ENCODE measurements at places on chromosomes 13 and 19.

DNA sequence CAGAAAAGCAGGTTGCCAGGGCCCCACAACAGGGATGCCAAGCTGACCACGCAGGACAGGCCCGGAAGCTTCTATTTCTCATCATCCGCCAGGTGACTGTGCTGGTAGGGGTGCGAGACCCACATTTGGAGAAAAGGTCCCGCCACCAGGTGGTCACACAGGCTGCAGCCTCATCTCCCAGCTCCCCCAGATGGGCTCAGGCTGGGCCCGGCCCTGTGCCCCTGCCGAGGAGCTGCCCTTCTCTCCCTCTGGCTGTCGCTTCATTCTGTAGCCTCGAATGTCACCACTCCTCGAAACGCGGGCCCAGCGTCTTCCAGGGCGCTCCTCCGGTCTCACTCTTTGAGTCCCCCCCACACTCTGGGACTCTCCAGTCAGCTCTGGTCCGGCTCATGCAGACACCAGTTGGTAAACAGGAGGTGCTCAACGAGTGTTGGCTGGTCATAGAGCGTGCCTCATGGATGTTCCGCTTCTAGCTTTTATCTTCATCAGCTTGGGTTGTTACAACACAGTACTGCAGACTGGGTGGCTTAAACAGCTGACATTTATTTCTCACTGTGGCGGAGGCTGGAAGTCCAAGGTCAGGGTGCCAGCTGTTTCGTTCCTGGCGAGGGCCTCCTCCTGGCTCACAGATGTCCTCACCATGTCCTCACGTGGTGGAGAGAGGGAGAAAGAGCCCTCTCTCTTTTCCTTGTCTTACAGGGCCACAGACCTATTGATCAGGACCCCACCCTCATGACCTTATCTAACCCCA lies 87.1 kb downstream of the TEX29 start:
- no peak for DNase-seq

DNA sequence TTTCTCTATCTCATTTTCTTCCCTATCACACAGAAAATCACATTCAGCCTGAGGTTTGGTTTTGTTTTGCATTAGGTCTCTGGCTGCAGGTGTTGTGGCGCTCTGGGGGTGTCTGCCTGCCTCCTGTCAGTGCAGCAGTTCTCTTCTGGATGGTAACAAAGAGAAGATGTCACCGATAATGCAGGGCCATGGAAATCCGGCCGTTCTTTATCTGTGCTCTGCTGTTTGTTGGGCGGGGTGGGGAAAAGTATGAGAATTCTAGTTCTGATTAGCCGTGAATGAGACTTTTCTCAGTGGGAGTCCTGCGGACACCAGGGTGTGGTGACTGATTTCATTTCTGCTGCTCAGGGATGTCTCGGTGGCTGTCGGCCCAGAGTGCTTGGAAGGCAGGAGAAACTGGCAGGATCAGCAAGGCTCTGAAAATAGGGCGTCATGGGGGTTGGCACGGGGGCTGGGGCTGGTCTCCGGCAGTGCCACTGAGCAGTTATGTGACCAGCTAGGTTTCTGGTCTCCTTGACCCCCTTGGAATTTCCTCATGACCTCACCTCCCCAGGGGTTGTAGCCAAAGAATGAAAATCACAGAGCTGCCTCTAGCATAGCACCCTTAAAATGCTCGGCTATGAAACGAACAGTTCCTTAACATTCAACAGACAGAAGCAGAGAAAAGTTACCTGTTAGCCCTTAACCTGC lies 5.0 kb downstream of the RNF113B start:
- DNase-seq: no peak

- no peak for DNase-seq
These were observed 217.0 kb downstream of the SPRY2 start for GRCh38 chr13:80123945-80124344.

GRCh38 chr19:11570039-11570462 lies 7.4 kb downstream of the ACP5 start:
- no peak for DNase-seq

DNA sequence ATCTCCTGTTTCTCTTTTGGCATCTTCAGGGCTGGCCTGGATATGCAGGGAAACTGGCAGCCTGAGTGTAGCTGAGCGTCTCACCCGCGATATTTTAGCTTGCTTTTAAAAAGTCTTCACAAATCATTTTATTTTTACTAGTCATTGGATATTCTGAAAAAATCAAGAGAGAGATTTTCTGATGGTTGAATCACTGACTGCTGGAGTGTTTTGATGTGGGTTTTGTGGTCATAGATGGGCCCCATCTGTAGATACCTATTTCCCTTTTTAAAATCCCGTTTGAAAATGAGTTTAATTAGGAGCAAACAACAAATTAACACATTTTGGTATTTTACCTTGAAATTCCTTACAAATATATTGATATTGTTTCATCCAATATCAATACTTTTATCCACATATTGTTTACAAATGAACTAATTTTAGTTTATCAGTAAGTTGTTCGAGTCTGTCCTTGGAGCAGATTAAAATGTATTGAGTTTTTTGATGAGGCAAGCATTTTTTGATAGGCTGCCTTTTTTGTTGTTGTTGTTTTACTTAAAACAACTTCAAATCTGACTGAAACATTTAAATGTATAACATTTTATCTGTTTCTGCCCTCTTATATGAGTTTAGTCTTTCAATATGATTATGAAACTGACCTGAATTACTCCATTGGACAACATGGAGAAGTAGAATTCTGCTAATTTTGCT lies 21.5 kb upstream of the OXGR1 start:
- DNase-seq: no peak

DNA sequence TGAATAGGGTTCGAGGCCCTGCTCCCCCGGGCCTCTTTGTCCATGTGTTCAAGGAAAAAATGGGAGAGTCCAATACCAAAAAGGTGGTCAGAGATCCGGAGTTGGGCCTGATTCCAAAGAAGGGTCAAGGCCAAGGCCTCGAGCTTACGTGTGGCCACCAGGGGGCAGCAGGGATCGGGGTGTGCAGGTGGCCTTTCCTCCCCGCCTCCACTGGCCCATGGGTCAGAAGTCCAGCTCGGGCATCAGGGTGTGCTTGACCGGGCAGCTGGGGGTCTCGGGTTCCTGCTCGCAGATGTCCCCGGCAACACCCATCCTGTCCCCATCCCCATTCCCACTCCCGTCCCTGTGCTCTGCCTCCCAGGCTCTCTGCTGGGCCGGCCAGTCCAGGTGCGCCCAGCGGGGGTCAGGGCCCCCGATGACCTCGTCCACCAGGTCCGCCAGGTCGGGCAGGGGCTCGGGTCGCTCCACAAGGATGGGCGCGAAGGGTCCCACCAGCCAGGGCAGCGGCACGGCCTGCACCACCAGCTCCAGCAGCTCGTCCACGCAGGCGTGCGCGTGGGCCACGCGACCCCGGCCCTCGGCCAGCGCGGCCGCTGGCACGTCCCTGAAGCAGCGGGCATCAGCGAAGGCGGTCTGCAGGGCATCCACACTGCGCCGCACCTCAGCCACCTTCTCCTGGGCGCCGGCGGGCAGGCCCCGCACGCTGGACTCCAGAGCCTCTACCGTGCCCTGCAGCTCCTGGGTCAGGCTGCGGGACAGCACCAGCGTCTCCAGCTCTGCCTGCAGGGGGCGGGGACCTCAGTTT lies 5.2 kb upstream of the PLIN4 start:
- DNase-seq: peak; percentile 10

GRCh38 chr19:45137179-45137761 lies 23.5 kb downstream of the NKPD1 start:
- no peak for DNase-seq

- DNase-seq: no peak
These were observed 21.0 kb downstream of the FBXL12 start for GRCh38 chr19:9797871-9798270.

GRCh38 chr19:6797646-6798045 lies 25.1 kb downstream of the VAV1 start:
- DNase-seq: no peak

GRCh38 chr13:43544011-43544410 lies 242.8 kb downstream of the ENOX1 start:
- DNase-seq: no peak

DNA sequence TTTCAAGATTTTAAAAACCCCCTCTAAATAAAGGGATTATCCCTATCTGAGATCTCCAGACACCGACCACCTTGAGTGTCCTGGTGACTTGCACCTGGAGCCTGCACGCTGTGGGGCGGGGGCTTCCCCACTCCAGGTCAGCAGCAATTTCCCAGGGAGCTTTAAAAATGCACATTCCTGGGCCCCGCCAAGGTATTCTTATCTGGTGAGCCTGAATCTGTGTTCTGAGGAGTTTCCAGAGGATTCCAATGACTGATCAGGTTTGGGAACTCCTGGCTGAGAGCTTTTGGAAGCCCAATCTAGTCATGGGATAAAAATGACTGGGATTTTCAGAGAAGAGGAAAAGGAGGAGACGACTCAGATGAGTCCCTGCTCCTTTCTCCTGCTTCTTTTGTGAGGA lies 66.1 kb downstream of the FGF9 start:
- DNase-seq: no peak

DNA sequence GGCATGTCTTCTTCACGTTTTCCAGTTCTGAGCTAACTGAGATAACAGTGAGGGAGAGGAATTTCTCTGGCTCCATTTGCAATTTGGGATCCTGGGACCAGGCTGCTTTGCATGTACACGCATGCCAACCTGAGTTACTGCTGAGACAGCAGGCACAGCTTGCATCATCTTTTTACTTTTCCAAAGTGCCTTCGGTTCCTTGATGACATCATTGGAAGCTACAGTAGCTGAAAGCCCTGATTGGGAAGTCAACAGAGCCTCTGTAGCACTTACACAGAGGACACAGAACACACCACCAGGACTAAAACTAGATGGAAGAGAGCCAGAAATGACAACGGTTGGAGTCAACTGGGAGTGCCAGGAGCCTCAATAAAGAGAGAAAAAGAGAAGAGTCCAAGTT lies 399.1 kb upstream of the GPC6 start:
- no peak for DNase-seq

- DNase-seq: no peak
These were observed 8.3 kb upstream of the ONECUT3 start for GRCh38 chr19:1744822-1745563.

Measured in activated T-cell treated with anti-CD3 and anti-CD28 coated beads for 1 hour (primary cell).